Cardiac septum (tissue), 1 donor: ENCODE measurements at places on chromosomes 4 and X. TPM values are rescaled to one million over a fixed set of nuclear protein-coding genes. Genes with fewer than 3 reads are reported as not detected.

DNA sequence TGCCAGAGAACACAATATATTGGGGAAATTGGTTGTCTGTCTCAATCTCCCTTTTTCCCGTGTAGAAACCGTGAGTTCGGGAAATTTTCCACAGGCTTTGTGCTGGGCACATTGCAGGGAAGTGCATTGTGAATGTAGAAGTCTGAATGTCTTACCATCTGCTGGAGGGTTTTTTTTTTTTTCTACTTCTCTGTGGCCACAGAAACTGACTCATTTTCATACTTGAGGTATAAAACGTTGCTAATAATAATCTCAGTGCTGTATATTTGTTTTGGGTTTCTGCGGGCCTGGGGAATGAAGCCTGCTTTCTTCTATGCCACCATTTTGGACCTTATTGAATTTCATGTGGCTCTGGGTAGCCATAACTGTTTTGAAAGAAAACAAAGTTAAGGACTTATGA, 1001.2 kb downstream of the STIM2 start:
- DNase-seq: no peak

The PAK3 gene
- 0.78 TPM for total RNA-seq

The TBC1D9 gene
- total RNA-seq: 15.0 TPM

- DNase-seq: no peak
These were observed 516.1 kb upstream of the DIPK2B start for GRCh38 chrX:45716750-45717149.

The STEEP1 gene
- 17.8 TPM for total RNA-seq
